ENCODE measurements at places on chromosomes 3 and 15. TPM values are rescaled to one million over a fixed set of nuclear protein-coding genes. Genes with fewer than 3 reads are reported as not detected.
A peak's percentile ranks its signal among the peaks of the same experiment; 100 is the strongest.

DNA sequence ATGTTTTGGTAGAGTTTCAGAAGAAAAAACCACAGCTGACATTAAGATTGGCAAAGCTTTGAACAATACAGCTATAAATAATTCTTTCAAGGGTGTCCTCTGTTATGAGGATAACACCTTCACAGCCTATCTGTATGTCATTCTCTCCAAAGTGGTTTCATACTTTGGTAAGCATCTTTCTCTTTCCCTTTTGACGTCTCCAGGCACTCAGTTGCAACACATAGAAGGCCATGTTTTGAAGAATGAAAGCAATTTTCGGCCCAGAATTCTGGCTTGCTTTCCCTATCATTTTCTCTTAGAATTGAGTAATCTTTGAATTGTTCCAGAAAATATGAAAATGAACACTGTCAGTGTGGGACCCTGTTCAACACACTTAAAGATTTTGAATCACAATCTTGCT is 200.0 kb upstream of the CBLB start:
- no peak overlapping the region for H3K4me3 ChIP-seq
- no peaks in the 10 kb centered on the region for H3K27me3 ChIP-seq
- no peaks in the 10 kb centered on the region for H3K36me3 ChIP-seq
- DNase-seq = peak; percentile 32

DNA sequence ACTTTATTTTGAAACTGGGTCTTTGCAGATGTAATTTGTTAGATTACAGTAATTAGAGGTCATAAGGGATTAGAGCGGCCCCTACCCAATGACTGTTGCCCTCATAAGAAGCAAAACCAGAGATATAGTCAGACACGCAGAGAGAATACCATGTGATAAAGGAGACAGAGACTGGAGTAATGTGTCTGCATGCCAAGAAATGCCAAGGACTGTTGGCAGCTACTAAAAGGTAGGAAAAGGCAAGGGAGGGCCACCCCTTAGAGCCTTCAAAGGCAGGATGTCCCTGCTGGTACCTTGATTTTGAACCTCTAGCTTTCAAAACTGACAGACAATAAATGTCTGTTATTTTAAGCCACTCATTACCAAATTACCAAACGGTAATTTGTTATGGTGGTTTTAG is 548.2 kb downstream of the FHIT start:
- H3K4me1 ChIP-seq = no peaks in the 10 kb centered on the region
- H3K27me3 ChIP-seq = no peaks in the 10 kb centered on the region
- no peak overlapping the region for H3K4me3 ChIP-seq
- H3K27ac ChIP-seq = no peak overlapping the region

DNA sequence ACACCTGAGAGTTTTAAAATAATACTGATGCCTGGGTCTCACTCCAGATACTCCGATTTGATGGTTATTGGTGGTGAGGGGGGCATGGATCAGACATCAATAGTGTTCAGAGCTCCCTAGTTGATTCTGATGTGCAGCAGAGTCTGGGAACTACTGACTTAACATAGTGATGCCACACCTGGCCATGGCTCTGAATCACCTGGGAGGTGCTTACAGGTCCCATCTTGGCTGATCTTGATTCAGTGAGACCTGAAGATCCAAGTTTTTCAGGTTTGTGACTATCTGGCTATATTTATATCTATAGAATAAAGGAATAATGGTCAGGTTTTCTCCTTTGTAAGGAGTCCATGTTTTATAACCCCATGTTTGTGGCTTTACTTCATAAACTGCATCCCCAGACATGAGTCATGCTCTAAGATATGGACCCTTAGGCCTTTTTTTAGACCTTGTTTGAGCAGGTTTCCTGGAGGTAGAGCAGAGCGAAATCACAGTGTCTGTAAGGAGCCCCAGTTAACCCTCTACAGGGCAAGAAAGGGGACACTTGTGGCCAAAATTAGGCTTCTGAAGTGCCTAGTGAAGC is 101.4 kb downstream of the LARS2 start:
- H3K27me3 ChIP-seq = no peaks in the 10 kb centered on the region
- peaks cover 11% of the 10 kb centered on the region for H3K36me3 ChIP-seq
- no peak overlapping the region for H3K27ac ChIP-seq
- no peaks in the 10 kb centered on the region for H3K4me1 ChIP-seq
- DNase-seq = no peak
- H3K4me3 ChIP-seq = no peak overlapping the region

DNA sequence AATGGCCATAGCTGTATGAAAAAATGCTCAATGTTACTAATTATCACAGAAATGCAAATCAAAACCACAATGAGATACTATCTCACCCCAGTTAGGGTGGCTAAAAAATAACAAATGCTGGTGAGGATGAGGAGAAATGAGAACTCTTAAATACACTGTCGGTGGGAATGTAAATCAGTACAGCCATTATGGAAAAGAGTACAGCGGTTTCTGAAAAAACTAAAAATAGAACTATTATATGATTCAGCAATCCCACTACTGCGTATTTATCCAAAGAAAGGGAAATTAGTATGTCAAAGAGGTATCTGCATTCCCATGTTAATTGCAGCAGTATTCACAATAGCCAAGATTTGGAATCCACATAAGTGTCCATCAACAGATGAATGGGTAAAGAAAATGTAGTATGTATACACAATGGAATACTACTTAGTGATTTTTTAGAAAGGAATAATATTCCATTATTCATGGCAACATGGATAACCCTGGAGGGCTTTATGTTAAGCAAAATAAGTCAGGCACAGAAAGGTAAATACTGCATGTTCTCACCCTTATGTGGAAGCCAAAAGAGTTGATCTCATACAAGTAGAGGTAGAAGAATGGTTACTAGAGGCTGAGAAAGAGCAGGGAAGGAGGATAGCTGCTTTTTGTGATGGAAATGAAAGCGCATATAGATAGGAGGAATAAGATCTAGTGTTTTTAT is 35.0 kb downstream of the SERP1 start:
- DNase-seq = no peak
- no peaks in the 10 kb centered on the region for H3K4me1 ChIP-seq
- H3K27ac ChIP-seq = no peak overlapping the region
- no peak overlapping the region for H3K4me3 ChIP-seq

DNA sequence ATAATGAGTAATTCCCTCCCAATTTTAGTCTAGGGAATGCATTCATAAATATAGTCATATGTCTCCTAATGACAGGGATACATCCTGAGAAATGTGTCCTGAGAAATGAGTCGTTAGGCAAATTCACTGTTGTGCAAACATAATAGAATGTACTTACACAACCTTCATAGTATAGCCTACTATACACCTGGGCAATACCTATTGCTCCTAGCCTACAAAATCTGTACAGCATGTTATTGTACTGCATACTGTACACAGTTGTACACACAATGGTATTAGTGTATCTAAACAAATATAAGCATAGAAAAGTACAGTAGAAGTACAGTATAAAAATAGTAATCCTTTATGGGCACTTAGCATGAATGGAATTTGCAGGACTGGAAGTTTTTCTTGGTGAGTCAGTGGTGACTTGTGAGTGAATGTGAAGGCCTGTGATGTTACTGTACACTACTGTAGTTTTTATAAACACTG is 6.6 kb downstream of the DTWD1 start:
- H3K36me3 ChIP-seq = peaks cover 8% of the 10 kb centered on the region
- no peak for DNase-seq
- no peak overlapping the region for H3K4me3 ChIP-seq
- no peak overlapping the region for H3K27ac ChIP-seq
- H3K27me3 ChIP-seq = no peaks in the 10 kb centered on the region

DNA sequence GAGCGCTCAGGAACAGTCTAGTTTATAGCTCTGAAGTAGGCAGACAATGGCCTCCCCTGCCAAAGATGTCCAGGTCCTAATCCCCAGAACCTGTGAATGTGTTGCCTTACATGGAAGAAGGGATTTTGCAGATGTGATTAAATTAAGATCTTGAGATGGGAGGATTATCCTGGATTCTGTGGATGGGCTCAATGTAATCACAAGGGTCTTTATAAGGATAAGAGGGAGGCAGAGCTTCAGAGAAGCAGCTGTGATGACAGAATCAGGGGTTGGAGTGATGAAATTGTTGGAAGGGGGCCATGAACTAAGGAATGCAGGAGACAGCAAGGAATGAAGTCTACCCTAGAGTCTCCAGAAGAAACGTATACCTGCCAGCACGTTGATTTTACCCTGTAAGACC is 14.0 kb upstream of the GK5 start:
- H3K4me3 ChIP-seq = no peak overlapping the region
- no peak for DNase-seq
- H3K27me3 ChIP-seq = no peaks in the 10 kb centered on the region
- H3K36me3 ChIP-seq = no peaks in the 10 kb centered on the region

GRCh38 chr3:72977060-72977808 is 19.4 kb upstream of the PPP4R2 start:
- no peaks in the 10 kb centered on the region for H3K27me3 ChIP-seq
- no peak overlapping the region for H3K4me3 ChIP-seq
- H3K4me1 ChIP-seq = peaks cover 4% of the 10 kb centered on the region
- H3K27ac ChIP-seq = no peak overlapping the region

- H3K27me3 ChIP-seq = no peaks in the 10 kb centered on the region
- DNase-seq = no peak
- no peaks in the 10 kb centered on the region for H3K36me3 ChIP-seq
- no peak overlapping the region for H3K4me3 ChIP-seq
- peaks cover 30% of the 10 kb centered on the region for H3K4me1 ChIP-seq
Measured at GRCh38 chr3:56684029-56684428, 964 bp upstream of the TASOR start.

DNA sequence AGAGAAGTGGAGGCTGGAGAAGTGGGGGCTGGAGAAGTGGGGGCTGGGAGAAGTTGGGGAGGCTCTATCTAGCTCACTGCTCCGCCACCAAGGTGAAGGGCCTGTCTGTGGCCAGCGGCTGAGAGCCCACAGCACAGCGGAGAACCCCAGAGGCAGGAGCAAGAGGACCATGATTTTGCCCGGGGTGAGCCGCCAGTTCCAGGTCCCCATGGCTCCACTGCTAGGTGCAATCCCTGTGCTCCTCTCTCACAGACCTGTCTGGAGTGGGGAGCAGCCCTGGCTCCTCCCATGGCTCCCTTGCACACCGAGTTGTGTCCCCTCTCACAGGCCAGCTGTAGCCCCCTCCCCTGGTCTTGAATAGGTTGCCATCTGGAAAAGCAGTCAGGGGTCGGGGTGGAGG is 4.7 kb upstream of the NRROS start:
- H3K27ac ChIP-seq = no peak overlapping the region
- peaks cover 6% of the 10 kb centered on the region for H3K27me3 ChIP-seq
- no peak overlapping the region for H3K4me3 ChIP-seq
- H3K36me3 ChIP-seq = no peaks in the 10 kb centered on the region
- no peak for DNase-seq

- DNase-seq = no peak
- H3K27me3 ChIP-seq = no peaks in the 10 kb centered on the region
- H3K4me3 ChIP-seq = no peak overlapping the region
- H3K27ac ChIP-seq = no peak overlapping the region
- no peaks in the 10 kb centered on the region for H3K36me3 ChIP-seq
- no peaks in the 10 kb centered on the region for H3K4me1 ChIP-seq
Measured at GRCh38 chr15:47358876-47359275, 358.4 kb upstream of the SEMA6D start.

DNA sequence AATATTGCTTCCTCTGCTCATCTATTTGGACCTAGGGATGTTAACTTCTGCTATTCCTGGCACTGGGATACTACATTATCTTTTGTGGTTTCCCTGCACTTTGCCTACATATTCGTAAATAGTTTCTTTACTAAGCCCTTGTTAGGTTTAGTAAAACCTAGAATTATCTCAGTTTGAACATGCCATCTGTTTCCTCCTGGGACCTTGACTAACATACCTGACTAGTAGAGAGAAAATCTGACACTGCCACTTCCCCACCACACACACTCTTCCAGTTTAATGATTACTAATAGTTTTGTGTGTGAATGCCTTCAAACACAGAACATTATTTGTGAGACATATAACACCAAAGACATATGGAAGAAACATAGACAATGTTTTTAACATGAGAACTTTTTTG is 28.2 kb upstream of the SOX2 start:
- H3K4me1 ChIP-seq = no peaks in the 10 kb centered on the region
- H3K27ac ChIP-seq = no peak overlapping the region
- no peak overlapping the region for H3K4me3 ChIP-seq

GRCh38 chr3:17793542-17794195 is 51.2 kb upstream of the TBC1D5 start:
- H3K36me3 ChIP-seq = no peaks in the 10 kb centered on the region
- no peak overlapping the region for H3K27ac ChIP-seq
- H3K4me3 ChIP-seq = no peak overlapping the region
- no peaks in the 10 kb centered on the region for H3K4me1 ChIP-seq
- no peaks in the 10 kb centered on the region for H3K27me3 ChIP-seq
- DNase-seq = no peak

GRCh38 chr3:197398286-197398878 is 100.0 kb upstream of the DLG1 start:
- H3K27ac ChIP-seq = no peak overlapping the region
- no peaks in the 10 kb centered on the region for H3K4me1 ChIP-seq
- no peak for DNase-seq
- no peaks in the 10 kb centered on the region for H3K27me3 ChIP-seq
- H3K36me3 ChIP-seq = no peaks in the 10 kb centered on the region

DNA sequence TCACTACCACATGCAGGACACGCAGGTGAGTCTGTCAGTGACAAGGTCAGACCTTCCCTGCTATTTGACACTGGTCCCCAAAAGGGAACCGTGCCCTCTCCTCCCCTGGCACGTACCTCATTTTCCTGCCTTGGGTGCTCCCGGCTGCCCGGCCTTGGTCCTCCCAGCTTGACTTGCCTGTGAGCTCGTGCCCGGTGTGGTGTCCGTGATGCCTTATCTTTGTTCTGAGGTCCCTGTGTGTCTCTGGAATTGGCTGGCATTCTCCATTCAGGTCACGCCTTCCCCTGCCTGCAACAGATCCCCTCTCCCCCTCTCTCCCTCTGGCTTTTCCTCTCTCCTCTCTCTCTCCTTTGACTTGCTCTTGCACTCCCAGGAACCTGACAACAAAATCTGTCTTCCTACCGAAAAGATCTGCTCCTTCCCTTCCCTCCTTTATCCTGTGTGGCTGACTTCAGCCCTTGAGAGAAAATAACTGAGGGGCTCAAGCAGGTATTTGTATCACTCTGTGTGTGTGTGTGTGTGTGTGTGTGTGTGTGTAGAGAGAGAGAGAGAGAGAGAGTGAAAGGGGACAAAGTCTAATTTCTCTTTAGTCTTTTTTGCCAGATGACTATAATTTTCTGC is at the start of gene MASP1:
MASP1 (minus strand) TSS at position 226 of the 621 bp plus-strand sequence; CDS start at position 121, 105 bp downstream.
- peak within 1 kb of the TSS; percentile 8 for H3K4me3 ChIP-seq
- no peak for DNase-seq
- H3K27ac ChIP-seq = peak within 1 kb of the TSS; percentile 53
- H3K36me3 ChIP-seq = no peaks in the 10 kb centered on the region
- H3K27me3 ChIP-seq = no peaks in the 10 kb centered on the region
- H3K4me1 ChIP-seq = peaks cover 49% of the 10 kb centered on the region

Gene IL17RB
- total RNA-seq = 6.7 TPM

Gene IDH3A
- total RNA-seq = 68.4 TPM

Gene MESP1
- 2.9 TPM for total RNA-seq

Gene GPX1
- total RNA-seq = 350 TPM

Gene PGBD4
- total RNA-seq = 1.8 TPM

Gene TMEM212
- not detected for total RNA-seq

Gene FEZF2
- total RNA-seq = not detected

Gene AVEN
- not detected for total RNA-seq

Gene CHL1
- total RNA-seq = 11.2 TPM

Gene SLC2A2
- not detected for total RNA-seq

All from stomach (tissue), 19 donors.